ENCODE measurements at places on chromosomes 7 and 10.

DNA sequence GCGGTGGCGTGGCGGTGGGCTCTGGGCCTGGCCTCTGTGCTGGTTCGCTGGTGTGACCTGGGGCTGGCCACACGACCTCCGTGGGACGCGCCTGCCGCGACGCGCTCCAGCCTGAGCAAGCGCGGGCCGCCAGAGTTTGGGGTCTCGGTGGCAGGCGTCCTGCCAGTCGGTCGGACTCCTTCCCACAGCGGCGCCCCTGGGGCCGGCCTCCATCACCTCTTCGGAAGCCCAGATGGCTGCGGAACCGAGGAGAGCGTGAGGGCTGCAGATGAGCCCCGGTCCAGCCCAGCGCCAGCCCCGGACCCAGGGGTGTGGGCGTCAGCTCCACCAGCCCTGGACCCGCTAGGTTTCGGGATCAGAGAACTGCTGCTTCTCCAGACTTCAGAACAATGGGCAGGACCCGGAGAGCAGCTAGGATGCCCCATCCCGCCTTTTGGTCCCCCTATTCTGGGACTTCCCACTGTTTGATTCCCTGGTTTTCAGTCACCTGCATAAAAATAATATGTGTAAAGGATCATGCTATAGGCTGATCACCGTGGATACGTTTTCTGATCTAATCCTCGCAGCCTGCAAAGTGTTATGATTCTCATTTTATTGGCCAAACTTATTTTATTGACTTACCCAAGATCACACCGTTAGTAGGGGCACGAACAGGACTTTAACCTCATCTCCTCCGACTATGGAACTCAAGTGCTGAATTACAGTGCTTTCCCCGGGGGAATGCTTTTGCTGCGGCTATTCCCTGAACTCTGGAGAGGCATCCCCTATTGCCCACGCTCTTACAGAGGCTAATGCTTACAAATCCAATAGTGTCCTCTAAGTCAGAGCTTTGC is 2.8 kb downstream of the CYP26C1 start:
- DNase-seq, result no peak

- DNase-seq, result no peak
Observed at GRCh38 chr10:80460399-80461207, 6.5 kb downstream of the TSPAN14 start.

- no peak for DNase-seq
Observed at GRCh38 chr7:148144827-148145226, 445.7 kb upstream of the C7orf33 start.

DNA sequence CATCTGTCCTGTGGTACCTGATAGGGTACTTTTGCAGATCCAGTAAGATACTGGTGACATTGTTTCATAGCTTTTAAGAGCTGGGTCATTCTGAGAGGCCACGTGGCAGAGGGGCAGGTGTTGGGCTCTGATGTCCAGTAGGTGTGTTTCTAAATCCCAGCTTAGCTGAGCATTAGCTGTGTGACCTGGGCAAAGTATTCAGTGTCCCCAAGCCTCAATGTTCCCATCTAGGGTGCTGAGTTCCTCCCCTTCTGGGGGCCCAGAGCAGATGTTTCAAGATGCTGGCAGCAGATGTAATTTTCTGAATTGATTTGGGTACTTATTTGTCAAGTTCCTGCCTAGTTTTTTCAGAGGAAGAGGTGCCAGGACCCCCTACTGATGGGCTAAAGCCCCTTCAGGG is 52.9 kb downstream of the NEURL1 start:
- DNase-seq, result no peak

DNA sequence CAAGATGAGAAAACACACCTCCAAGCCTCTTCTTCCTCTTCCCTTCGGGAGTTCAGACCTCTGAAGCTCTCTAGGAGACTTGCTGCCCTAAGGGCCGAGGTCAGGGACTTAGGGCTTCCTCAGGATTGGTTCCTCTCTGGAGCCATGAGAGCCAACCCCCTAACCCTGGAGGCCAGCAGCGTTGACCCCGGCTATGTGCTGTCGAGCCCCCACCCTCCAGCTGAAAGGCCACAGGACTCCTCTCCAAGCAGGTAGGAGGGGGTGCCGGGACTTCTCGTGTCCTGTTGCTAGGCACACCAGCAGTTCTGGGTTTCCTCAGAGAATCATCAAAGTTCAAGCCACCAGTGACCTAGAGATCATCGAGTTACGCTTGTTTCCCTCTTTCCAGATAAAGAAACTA is 87.4 kb downstream of the ARHGAP22 start:
- DNase-seq, result no peak

GRCh38 chr7:155665079-155665956 is 20.9 kb downstream of the RBM33 start:
- no peak for DNase-seq

- no peak for DNase-seq
Observed at GRCh38 chr7:99748846-99749579, 14.0 kb upstream of the CYP3A7 start.

DNA sequence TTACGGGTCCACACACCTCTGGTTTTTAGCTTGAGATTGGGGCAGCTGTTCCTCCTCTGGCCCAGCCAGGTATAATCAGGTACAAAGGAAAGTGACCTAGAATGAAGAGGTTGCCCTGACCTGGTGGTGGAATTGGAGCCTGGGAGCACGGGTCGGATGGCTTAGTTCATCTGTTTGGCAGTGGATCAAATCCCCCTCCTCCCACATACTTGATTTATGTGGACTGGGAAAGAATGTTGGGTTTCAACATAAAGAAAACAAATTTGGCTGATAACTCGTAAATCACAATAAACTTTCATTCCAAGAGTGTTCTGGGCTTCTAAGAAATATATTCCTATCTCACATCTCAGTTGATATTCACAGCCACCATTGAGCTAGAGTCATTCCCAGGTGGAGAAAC is 186.8 kb downstream of the CUX1 start:
- no peak for DNase-seq

GRCh38 chr10:98832196-98832595 is 385.5 kb upstream of the HPS1 start:
- DNase-seq, result no peak

GRCh38 chr10:133276100-133276434 is 601 bp downstream of the ADAM8 start:
- no peak for DNase-seq

GRCh38 chr7:158369290-158369689 is 218.3 kb downstream of the PTPRN2 start:
- no peak for DNase-seq

DNA sequence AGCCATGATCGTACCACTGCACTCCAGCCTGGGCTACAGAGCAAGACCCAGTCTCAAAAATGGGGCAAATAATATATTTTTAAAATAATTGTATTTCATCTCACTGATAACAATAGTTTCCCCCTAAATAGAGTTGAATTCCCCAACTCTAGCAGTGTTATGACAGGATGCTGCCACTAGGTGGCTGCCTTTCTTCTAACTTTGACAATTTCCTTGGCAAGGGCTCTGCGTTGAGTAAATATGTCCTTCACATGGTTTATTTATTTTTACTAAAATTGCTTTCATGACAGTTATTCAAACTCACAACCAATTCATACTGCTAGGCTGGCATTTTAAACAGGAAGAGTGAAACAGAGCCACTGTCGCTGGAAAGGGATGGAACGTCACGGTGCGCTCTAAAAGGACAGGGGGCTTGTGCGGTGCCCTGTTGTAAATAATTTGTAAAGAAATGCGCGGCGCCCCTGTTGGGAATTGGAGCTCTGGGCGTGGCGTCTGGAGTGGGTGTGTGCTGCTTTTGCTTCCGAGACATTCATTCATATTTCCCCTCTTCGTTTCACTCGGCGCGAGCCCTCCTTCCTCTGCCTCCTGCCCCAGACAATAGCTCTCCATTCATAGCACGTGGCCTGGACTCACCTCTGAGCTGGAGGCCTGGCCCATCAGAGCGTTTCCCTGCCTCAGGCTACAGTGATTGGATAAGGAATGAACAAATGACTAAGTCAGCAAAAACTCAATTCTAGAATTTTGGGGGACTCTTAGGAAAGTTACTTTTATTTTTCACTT is 20.5 kb upstream of the PITRM1 start:
- peak; percentile 46 for DNase-seq

- DNase-seq, result no peak
Observed at GRCh38 chr7:111018960-111019736, 71.8 kb upstream of the LRRN3 start.

- DNase-seq, result no peak
Observed at GRCh38 chr10:94777886-94778458, 15.5 kb downstream of the CYP2C19 start.

DNA sequence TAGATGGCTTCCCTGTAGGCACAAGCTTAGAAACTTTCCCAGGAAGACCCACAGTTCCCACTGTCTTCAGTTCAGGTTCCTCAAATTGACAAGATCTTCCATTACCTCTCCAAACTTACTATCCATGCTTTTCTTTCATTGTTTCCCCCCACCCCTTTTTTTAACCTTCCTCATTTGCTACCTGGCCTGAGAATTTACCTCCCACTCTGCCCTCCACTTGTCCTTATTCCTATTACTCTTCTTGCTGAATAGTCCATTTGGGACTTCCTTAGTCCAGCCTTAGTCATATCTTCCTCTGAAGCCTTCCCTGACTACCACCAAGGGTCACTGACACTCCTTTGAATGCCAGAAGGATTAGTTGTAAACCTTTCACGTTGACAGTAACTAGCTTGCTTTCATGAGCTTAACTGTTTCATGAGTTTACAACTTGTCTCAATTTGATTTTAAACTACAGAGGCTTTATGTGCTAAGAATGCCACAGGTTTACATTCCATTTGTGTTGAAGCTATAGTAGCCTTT is 1.2 kb upstream of the CALU start:
- no peak for DNase-seq

DNA sequence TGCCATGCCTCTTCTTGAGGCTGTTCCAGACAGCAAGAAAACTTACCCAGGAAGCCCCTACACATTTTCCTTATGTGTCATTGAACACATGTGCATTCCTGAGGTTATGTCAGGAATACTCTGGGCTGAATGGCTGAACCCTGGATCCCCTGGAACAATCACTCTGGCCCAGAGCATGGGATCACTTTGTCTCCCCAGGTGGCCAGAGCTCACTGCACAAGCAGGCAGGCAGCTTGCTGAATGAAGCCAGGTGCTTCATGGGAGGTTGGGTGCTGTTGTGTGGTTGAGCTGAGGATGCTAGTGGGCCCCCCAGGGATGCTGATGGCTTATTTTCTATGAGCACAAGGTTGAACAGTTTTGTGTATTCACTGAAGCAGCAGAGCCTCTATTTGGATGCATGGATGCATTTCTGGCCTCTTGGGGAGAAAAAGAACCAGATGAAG is 54.7 kb upstream of the NPTX2 start:
- no peak for DNase-seq

DNA sequence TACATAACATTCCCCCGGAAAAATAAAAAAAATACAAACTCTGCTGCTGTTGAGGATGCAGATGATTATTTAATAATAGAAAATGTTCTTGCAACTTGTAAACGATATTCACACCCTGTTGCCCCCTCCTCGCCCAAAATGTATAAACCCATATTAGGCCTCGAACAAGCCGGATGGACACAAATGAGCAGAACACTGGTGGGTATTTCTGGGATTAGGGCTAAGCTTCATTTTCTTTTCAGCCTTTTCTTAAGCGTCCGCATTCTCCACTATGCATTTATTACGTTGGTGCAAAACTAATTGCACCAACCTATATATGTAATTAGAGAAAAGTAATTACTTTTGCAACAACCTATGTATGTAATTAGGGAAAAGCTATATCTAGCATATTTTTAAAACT is 349 bp upstream of the GNG11 start:
- DNase-seq, result no peak

DNA sequence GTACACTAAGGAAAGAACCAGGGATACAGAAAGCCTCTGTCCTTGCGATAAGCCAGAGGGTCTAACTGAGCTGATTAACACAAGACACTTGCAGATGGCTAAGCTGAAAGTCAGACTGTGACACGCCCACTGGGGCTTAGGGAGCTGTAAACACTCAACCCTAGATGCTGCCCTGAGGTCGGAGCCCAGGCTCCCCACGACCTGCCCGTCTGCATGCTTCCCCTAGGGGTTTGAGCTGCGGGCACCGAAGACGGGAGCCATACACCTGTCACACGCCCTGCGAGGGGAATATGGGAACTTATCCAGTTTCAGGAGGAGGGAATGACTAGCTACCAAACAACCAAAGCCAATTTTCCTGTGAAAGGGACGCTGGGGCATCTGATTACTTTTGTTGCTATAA is 96.0 kb downstream of the HTR5A start:
- no peak for DNase-seq

DNA sequence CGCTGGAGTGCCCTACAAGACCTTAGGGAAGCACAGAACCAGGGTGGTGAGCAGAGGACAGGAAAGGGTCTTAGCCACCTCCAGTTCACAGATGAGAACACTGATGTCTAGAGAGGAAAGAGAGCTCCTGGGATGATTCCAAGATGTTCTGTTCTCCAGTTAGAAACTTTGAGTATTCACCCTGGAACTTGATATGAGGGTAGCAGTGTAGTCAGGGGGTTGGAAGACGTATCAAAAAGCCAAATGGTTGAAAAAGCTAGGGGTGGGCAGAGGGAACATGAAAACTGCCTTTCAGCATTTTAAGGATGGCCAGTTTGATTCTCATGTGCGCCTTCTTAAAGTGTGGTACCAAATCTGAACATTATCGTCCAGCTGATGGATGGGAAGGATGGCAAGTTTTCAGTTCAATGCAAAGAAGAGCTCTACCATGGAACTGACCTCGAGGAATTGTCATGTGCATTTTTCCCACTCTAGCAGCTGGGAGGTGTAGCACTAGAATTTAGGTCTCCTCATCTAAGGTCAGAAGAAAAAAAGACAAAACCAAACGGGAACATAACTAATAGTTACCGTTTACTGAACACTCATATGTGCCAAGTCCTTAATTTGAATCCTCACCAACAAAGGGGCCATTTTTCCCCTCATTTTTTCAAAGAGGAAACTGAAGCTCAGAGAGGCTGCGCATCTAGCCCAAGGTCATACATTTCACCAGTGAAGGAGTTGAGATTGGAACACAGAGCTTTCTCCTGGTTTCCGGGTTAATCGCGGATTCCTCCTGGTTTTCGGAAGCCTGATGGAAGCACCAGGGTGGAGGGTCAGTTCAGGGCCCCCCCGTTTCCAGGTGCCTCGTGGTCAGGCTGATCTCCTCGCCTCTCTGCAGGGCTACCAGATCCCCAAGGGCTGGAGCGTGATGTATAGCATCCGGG is 6.0 kb upstream of the CYP26A1 start:
- no peak for DNase-seq

DNA sequence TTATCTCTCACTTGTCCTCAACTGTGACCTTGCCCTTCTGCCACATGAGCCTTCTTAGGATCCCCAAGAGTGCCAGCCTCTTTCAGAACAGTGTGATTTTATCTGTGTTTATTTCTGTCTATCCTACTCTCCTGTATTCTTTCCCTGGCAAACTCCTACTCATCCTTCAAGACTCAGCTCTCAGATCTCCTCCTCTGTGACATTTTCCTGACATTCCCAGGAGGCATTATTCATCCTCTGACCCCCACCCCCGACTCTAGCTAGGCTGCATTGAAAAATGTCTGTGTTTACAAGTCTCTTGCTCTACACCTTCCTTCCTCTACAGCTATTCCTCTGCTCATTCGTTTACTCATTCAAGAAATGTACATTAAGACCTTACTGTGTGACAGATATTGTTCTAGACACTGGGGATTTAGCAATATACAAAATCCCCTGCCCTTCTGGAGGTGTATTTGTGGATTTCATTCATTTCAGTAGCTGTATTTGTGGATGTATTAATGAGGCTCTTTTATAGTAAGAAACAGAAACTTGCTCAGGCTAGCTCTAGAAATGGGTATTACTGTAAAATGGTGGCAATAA is 61.4 kb upstream of the COMTD1 start:
- no peak for DNase-seq

- DNase-seq, result no peak
Observed at GRCh38 chr10:31081937-31082840, 50.5 kb upstream of the ZNF438 start.

GRCh38 chr10:84801156-84801555 is 472.8 kb downstream of the CCSER2 start:
- DNase-seq, result no peak
